ENCODE measurements at places on chromosomes 11 and 22. TPM values are rescaled to one million over a fixed set of nuclear protein-coding genes. Genes with fewer than 3 reads are reported as not detected.
A peak's percentile ranks its signal among the peaks of the same experiment; 100 is the strongest.

The NFAM1 gene
- 1.5 TPM for polyA plus RNA-seq

The GAL3ST3 gene
- not detected for polyA plus RNA-seq

The OR5B21 gene
- not detected for polyA plus RNA-seq

The TREH gene
- polyA plus RNA-seq = 0.48 TPM

- H3K4me3 ChIP-seq = peak overlapping the region; percentile 92
- H3K27ac ChIP-seq = no peak overlapping the region
- no peaks in the 10 kb centered on the region for H3K27me3 ChIP-seq
- no peaks in the 10 kb centered on the region for H3K36me3 ChIP-seq
- H3K4me1 ChIP-seq = peaks cover 3% of the 10 kb centered on the region
These were observed 449 bp upstream of the KREMEN1 start for GRCh38 chr22:29072193-29072978.

DNA sequence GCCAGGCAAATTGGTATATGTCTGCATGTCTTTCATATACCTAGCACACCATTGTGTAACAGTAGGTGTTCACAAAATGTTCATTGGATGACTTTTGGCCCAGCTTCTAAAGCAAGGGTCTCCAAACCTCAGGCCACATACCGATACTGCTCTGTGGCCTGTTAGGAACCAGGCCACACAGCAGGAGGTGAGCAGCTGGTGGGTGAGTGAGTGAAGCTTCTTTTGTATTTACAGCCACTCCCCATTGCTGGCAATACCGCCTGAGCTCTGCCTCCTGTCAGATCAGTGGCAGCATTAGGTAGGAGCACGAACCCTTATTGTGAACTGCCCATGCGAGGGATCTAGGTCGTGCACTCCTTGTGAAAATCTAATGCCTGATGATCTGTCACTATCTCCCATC lies 836.6 kb downstream of the NTM start:
- no peaks in the 10 kb centered on the region for H3K4me1 ChIP-seq
- H3K27me3 ChIP-seq = no peaks in the 10 kb centered on the region
- H3K27ac ChIP-seq = no peak overlapping the region
- H3K36me3 ChIP-seq = no peaks in the 10 kb centered on the region

- no peaks in the 10 kb centered on the region for H3K27me3 ChIP-seq
- no peak overlapping the region for H3K4me3 ChIP-seq
- no peaks in the 10 kb centered on the region for H3K36me3 ChIP-seq
- no peak for DNase-seq
- H3K4me1 ChIP-seq = no peaks in the 10 kb centered on the region
- H3K27ac ChIP-seq = no peak overlapping the region
These were observed 37.6 kb upstream of the CECR2 start for GRCh38 chr22:17331690-17332089.

- H3K4me1 ChIP-seq = peaks cover 24% of the 10 kb centered on the region
- no peak for DNase-seq
- no peaks in the 10 kb centered on the region for H3K36me3 ChIP-seq
- no peaks in the 10 kb centered on the region for H3K27me3 ChIP-seq
- H3K27ac ChIP-seq = no peak overlapping the region
- no peak overlapping the region for H3K4me3 ChIP-seq
These were observed 7.6 kb downstream of the MAML2 start for GRCh38 chr11:96335388-96335787.

All from ovary (tissue), 10 donors.